ENCODE measurements at places on chromosomes 1 and 21. TPM values are rescaled to one million over a fixed set of nuclear protein-coding genes. Genes with fewer than 3 reads are reported as not detected.

UQCRHL gene
- total RNA-seq, result 5.1 TPM

MAST2 gene
- total RNA-seq, result 82.1 TPM

SLC1A7 gene
- 0.19 TPM for total RNA-seq

CFHR5 gene
- not detected for total RNA-seq

REN gene
- not detected for total RNA-seq

STX12 gene
- 36.5 TPM for total RNA-seq

NHLH2 gene
- not detected for total RNA-seq

CHRM3 gene
- total RNA-seq, result 0.68 TPM

SMIM12 gene
- 46.4 TPM for total RNA-seq

SERINC2 gene
- total RNA-seq, result 1.9 TPM

S100A7 gene
- total RNA-seq, result not detected

KCNT2 gene
- total RNA-seq, result 0.68 TPM

INTS11 gene
- 53.4 TPM for total RNA-seq

KIFAP3 gene
- total RNA-seq, result 47.7 TPM

DLGAP3 gene
- 0.15 TPM for total RNA-seq

CD247 gene
- 0.32 TPM for total RNA-seq

GCSAML gene
- total RNA-seq, result not detected

AADACL3 gene
- not detected for total RNA-seq

LCE1E gene
- not detected for total RNA-seq

AMY1A gene
- not detected for total RNA-seq

LRRC71 gene
- total RNA-seq, result 0.35 TPM

AZIN2 gene
- total RNA-seq, result 6.2 TPM

NOTCH2NLA gene
- 9.5 TPM for total RNA-seq

ASPM gene
- total RNA-seq, result 0.51 TPM

S1PR1 gene
- 51.1 TPM for total RNA-seq

FCRL1 gene
- not detected for total RNA-seq

GJA9 gene
- total RNA-seq, result not detected

ERRFI1 gene
- 13.5 TPM for total RNA-seq

AKR7A3 gene
- 0.17 TPM for total RNA-seq

CYP4A11 gene
- not detected for total RNA-seq

KRTAP19-3 gene
- not detected for total RNA-seq

ACKR1 gene
- 10.1 TPM for total RNA-seq

TSACC gene
- total RNA-seq, result not detected

RGS2 gene
- total RNA-seq, result 18.9 TPM

MROH9 gene
- total RNA-seq, result not detected

TEX38 gene
- not detected for total RNA-seq

CR2 gene
- not detected for total RNA-seq

GPR161 gene
- 2.2 TPM for total RNA-seq

NLRP3 gene
- total RNA-seq, result 0.70 TPM

ZBTB8OS gene
- total RNA-seq, result 27.5 TPM

OR2T11 gene
- not detected for total RNA-seq

MNDA gene
- 8.4 TPM for total RNA-seq

SPATA17 gene
- total RNA-seq, result 0.61 TPM

SNX7 gene
- total RNA-seq, result 23.1 TPM

ERICH3 gene
- total RNA-seq, result not detected

STXBP3 gene
- 34.4 TPM for total RNA-seq

FAM163A gene
- total RNA-seq, result 0.15 TPM

HCRTR1 gene
- total RNA-seq, result not detected

FAF1 gene
- total RNA-seq, result 102 TPM

DENND2D gene
- total RNA-seq, result 11.9 TPM

MMEL1 gene
- not detected for total RNA-seq

LIPI gene
- total RNA-seq, result not detected
